Spleen (tissue), 13 donors: ENCODE measurements at places on chromosomes 6 and 20.

DNA sequence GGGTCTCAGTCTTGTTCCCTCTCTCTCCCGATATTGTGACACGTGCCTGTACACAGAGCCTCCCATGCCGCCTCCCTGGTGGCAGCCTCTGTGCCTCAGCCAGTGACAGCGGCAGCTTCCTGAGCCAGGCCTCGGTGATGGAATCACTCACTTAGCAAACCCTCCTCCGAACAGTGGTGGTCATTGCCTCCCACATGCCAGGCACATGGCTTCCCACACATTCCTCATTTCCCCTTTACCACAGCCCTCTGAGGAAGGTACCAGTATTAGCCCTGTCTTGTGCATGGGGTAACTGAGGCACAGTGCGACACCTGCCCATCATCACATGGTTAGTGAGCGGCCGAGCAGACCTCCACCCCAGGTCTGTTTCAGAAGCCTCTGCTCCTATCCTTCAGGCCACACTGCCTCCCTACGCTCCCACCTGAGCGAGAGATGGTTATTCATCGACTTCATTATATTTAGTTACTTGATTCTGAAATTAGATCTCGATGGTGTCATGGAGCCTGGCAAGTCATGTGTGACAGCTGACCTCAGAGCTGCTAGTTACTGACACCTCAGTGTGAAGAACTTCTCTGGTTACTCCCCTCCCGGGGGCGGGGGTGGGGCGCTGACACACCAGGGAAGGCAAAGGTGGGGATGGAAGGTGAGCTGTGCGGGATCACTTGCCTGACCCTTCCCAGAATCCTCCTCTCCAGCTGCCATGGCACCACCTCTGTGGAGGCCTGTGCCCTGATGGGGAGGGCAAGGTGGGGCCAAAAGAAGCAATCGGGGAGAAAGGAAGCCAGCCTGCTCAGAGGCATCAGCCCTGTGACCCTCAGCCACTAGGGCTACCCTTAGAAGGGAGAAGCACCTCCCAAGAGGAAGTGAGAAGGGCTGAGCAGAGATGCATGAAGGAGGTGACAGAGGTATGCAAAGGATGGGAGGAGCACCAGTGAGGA lies 17.9 kb downstream of the MDGA1 start:
- H3K27me3 ChIP-seq = no peaks in the 10 kb centered on the region
- no peak for DNase-seq
- H3K4me3 ChIP-seq = no peak overlapping the region
- H3K36me3 ChIP-seq = no peaks in the 10 kb centered on the region
- peak overlapping the region; percentile 73 for H3K27ac ChIP-seq

DNA sequence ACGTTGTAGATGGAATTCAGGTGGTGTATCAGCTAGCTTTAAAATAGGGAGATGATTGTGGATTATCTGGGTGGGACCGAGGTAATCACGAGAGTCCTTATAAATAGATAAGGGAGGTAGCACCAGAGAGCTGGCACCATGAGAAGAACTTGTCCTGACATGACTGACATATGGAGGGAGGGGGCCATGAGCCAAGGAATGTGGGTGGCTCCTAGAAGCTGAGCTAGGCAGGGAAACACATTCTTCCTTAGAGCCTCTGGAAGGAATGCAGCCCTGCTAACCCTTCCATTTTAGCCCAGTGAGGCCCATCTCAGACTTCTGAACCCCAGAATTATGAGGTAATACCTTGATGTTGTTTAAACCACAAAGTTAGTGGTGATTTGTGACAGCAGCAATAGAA lies 321.1 kb upstream of the SULF2 start:
- no peaks in the 10 kb centered on the region for H3K36me3 ChIP-seq
- no peaks in the 10 kb centered on the region for H3K4me1 ChIP-seq
- DNase-seq = no peak

- H3K27me3 ChIP-seq = no peaks in the 10 kb centered on the region
- H3K4me3 ChIP-seq = no peak overlapping the region
- H3K36me3 ChIP-seq = no peaks in the 10 kb centered on the region
- peak overlapping the region; percentile 61 for H3K27ac ChIP-seq
- DNase-seq = no peak
Measured at GRCh38 chr6:125844989-125845388, 54.2 kb downstream of the NCOA7 start.

GRCh38 chr6:70282312-70282918 lies 20.5 kb downstream of the COL9A1 start:
- no peak overlapping the region for H3K27ac ChIP-seq
- H3K4me1 ChIP-seq = peaks cover 14% of the 10 kb centered on the region
- no peak overlapping the region for H3K4me3 ChIP-seq
- DNase-seq = peak; percentile 45
- no peaks in the 10 kb centered on the region for H3K36me3 ChIP-seq

GRCh38 chr6:139736325-139736906 lies 362.0 kb upstream of the CITED2 start:
- H3K4me3 ChIP-seq = no peak overlapping the region
- H3K36me3 ChIP-seq = no peaks in the 10 kb centered on the region
- H3K27me3 ChIP-seq = no peaks in the 10 kb centered on the region
- no peak for DNase-seq
- no peak overlapping the region for H3K27ac ChIP-seq

GRCh38 chr6:39298061-39298460 lies 16.2 kb downstream of the KCNK17 start:
- H3K27ac ChIP-seq = no peak overlapping the region
- H3K4me1 ChIP-seq = no peaks in the 10 kb centered on the region
- H3K36me3 ChIP-seq = no peaks in the 10 kb centered on the region
- no peak for DNase-seq
- H3K27me3 ChIP-seq = peaks cover 16% of the 10 kb centered on the region

GRCh38 chr6:147005499-147005898 lies 198.7 kb upstream of the STXBP5 start:
- H3K27ac ChIP-seq = no peak overlapping the region
- H3K4me1 ChIP-seq = no peaks in the 10 kb centered on the region
